ENCODE measurements at places on chromosomes 12 and 14.

DNA sequence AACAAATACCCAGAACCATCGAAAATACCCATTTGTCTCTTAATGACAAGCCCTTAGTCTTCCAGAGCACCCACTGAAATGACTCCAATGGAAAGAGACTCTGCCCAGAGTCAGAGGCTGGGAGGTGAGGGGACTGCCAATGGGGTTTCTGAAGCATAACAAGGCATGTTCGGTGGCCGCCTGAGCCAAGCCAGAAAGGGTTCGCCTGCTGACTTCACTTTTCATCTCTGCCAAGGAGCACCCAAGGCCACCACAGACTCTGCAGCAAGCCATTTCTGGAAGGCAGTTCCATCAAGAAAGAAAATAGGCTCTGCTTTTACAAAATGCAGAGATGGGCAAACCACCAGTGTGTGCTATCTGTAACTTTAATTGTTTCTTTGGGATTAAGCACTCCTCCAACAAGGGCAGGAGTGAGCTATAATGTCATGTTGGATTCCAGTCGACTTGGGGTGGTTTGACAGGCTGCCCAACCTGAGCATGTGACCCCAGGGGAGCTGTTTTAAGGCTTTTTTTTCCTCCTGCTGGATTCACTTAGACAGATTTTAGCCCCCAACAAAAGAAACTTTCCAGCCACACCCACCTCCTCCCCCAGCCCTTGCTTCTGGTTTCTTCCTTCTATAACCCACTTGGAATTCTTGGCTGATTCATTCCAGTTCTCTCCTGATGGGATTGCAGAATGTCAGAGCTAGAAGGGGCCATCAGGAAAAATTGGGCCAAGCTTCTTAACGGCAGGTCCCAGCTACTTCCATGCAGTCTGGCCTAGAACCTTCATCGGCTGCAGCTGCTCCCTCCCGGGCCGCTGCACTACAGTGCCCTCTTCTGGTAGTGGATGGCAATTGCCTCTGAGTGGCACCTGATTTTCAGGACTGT lies 24.1 kb downstream of the CKAP4 start:
- DNase-seq: peak; percentile 52

- no peak for DNase-seq
Measured at GRCh38 chr14:93903342-93904184, 23.6 kb upstream of the FAM181A start.

GRCh38 chr12:6757028-6757690 lies 4.2 kb upstream of the MLF2 start:
- DNase-seq: no peak

- DNase-seq: no peak
Measured at GRCh38 chr12:110005319-110005973, 6.2 kb downstream of the ANKRD13A start.
